ENCODE measurements at places on chromosomes 16 and 17.

GRCh38 chr17:15197229-15197628 is 67.9 kb downstream of the PMP22 start:
- no peak for DNase-seq

DNA sequence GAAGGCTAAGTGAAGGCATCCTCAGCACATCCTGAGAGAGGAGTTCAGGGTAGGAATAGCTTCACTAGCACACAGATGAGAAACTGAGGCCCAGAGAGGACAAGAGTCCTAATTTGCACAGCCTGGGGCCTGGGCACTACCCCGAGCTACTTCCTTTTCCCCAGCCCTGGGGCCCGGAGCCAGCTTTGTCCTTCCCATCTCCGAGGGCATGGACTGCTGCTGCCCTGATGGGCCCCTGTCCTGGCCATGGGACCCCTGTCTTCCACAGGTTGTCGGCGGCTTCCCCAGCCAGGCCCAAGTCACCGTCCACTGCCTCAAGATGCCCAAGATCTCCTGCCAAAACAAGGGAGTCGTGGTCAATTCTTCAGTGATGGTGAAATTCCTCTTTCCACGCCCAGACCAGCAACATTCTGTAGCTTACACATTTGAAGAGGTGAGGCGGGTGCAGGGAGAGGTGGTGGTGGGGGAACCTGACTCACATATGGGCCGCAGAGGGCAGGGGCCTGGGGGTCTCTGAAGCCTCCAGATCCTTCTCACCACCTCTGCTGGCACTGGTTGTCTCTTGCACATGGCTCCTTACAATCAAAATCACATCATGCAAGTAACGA is 11.4 kb upstream of the NLRC5 start:
- DNase-seq, result no peak

DNA sequence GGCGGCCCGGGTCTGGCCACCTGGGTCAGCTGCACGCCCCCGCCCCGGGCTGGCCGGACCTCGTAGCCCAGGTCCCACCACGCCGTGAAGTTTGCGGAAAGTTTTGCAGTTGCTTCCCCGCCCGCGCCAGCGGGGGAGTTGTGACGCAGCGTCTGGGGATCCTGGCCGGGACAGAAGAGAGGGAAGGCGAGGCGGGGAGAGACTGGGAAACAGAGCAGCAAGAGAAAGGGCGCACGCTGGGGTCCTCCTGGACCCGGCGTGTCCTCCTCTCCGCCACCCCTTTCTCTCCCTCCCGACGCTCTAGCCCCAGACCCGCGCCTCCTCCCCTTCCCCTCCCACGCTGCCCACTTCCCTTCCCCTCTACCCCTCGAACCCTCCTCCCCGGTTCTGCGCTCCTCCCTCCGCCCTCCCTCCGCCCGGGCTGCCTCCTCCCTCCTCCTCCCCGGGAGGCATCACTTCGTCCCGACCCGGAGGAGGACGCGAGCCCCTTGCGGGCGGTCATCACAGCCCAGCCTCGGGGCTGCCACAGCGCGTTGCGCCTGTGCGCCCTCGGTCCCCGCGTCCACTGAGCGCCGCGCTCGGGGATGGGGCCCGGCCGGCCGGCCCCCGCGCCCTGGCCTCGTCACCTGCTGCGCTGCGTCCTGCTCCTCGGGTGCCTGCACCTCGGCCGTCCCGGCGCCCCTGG is at the start of gene MRC2:
MRC2 (plus strand) TSS at position 452 of the 685 bp plus-strand sequence; CDS start at position 585, 133 bp downstream.
- peak; percentile 38 for DNase-seq

DNA sequence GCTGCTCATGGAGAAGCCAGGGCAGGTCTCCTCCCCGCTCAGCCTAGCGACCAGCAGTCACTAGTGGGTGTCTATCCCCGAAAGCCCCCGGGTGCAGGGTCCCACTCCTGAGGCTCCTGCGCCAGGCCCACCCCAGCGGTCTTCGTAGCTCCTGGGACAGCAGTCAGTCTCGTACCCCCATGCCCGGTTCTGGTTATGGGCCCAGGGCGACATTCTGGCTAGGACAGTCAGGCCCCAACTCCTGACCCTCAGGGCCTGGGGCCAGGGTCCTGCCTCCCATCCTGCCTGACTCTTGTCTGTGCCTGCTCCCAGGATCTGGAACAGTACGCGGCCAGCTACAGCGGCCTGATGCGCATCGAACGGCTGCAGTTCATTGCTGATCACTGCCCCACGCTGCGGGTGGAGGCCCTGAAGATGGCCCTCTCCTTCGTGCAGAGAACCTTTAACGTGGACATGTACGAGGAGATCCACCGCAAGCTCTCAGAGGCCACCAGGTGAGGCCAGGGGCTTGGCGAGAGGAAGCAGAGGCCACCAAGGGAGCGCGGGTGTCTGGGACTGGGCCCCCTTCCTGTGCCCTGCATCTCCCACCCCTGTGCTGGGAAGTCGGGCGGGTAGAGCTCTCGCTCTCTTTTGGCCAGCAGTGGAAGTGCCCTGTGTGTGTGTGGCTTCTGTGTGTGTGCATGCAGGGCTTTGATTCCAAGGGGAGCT is 2.0 kb downstream of the GPS1 start:
- no peak for DNase-seq

DNA sequence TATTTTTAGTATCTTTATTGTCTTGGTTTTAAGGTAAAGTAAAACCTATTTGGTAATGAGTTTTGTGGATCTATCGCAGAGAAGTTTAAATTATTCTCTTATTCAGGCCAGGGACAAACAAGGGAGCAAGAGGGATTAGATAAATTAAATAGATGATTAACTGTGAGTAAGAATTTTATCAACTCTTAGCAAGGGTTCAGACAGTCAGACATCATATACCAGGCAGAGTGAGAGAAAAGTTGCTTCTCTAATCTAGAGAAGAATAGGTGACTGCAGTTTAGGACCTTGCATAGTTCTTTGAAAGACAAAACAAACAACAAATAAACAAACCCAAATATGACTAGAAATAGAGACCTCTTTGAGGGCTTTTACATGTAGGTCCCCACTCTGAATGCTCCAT is 840.2 kb upstream of the GOT2 start:
- no peak for DNase-seq

GRCh38 chr17:49691086-49691676 is 13.3 kb upstream of the SPOP start:
- no peak for DNase-seq

- DNase-seq, result no peak
These were observed 247.5 kb downstream of the CDH13 start for GRCh38 chr16:82874271-82874670.

DNA sequence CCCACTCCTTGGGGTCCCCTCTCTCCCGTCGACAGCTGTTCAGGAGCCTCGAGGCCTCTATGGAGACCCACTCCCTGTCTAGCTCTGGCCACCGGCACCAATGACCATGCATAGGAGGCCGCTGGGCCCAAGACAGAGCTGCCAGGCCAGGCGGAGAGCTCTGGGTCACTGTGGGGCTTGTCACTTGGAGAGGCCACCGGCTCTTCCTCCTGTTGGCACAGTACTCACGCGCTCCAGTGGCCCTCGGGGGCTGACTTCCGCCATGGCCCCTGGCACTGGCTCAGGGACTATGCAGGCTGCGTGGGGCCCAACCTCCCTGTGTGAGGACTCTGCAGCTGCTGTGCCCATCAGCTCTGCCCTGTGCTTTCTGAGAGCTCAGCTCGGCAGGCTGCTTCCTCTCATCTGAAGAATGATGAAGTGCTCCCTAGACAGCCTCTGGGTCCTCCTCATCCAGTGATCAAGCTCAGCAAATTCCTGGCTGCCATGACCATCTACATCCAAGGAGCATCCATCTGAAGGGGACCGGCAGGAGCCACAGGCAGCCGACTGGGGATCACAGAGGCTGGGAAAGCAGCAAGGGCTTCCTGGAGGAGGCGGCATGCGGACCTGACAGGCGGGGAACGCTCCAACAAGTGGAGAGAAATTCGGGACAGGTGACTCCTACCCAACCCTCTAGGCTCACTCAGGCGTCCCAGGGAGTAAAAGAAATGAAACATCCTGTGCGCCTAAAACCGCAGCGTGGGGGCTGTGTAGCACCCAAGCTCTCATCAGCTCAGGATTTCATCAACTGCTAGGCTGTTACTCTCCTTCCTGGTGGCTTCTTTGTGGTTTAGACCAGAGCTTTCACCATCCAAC is 16.8 kb downstream of the GALNS start:
- no peak for DNase-seq

DNA sequence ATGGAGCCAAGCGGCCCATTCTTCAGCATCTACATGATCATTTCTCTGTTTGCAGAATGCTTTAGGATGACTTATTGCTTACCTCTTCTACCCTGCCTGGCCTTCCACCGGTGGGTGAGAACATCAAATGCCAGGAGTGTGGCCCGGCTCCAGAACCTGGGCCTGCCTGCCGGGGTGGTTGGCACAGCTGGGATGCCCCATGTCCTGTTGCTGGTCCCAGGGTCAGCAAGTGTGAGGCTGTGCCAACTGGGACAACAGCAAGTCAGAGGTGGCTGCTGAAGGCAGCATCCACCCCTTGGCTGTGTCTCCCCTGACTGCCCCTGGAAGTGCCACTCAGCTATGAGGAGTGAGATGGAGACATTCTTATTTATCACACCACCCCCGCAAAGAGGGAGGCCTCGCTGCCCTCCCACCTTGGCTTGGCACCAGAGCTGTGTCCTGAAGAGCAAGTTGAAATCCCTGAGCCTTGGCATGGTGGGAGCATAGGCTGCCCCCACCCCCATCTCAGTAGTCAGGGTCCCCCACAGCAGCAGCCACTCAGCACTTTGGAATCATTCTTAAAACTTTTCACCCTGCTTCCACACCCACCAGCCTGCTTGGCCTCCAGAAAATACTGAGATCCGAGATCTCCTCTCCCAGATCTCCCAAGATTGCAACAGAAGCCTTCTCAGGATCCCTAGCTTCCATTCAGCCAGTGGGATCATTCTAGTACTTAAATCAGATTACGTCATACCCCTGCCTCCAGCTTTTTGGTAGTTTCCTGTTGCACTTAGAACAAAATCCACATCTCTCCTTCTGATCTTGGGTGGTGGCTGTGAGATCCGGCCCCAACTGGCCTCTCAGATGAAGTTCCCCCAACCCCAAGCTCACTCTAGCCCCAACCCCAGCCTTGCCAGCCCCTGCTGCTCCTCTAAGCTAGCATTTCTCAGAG is 127.5 kb downstream of the SOCS1 start:
- no peak for DNase-seq

DNA sequence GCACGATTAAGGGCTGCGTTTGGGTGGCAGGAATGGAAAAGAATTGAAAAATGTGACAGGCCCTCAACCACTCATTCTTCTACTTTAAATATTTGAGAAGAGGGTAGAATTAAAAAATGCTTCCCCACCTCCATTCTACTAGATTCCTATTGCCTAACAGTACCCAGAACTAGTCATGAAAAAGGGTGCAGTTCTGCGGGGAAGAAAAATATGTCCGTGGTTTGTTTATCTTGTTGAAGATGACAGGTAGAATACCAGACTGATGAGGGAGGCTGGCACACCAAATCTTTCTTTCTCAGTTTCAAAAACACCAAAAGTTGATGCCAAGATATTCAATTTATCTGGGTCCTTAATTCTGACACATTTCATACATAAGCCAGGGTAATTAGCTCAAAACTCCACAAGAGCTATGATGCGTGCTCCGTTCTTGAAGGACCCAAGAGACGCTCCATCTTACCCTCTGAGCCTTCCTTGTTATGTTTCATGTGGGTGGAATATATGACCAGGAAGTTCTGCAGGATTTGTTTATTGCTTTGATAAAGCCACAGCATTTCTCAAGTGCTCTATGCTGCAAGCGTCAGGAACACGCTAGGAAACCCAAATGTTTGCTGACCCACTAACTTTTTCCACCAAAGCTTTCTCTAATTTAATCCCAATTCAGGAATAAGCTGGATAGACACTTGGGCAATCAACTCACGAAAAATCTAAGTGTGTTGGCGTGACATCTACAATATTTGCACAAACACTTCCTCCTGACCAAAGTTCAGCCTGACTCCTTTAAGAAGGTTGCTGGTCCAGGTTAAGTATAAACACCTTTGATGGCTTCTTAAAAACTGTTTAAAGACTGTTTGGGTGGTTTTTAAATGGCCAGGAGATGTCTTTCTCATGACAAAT is 20.6 kb upstream of the GAN start:
- no peak for DNase-seq

GRCh38 chr16:48498769-48499631 is 111.0 kb downstream of the N4BP1 start:
- DNase-seq, result no peak

DNA sequence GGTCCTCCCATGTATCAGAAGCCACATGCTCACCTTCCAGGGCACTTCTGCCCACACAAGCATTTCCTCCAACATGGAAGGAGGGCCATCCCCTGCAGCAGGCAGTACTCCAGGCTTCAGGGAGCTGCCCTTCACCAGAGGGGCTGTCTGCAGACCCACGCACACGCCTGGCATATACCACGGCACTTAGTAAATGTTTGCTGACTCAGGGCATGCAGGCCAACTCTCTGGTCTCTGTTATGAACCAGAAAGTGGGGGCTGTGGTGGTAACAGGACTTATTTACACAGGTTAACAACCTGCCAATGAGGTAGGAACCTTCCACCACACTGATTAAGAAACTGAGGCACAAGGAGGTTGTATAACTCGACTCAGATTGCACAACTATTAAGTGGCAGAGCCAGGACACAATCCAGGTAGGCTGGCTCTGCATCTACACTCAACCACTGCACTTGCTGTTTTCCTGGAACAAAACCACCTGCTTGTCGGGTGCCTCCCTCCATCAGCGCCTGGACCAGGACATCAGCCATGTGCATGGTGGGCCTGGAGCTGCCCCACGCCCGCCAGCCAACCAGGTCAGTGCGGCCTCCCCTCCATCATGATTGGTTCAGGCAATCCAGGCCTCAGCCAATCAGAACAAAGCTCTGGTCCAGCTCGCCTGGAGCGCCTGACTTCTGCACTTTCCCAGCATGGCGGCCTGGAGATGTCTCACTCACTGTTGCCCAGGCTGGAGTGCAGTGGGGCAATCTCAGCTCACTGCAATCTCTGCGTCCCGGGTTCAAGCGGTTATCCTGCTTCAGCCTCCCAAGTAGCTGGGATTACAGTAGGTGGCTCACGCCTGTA is 19.2 kb downstream of the ACTG1 start:
- DNase-seq, result no peak

DNA sequence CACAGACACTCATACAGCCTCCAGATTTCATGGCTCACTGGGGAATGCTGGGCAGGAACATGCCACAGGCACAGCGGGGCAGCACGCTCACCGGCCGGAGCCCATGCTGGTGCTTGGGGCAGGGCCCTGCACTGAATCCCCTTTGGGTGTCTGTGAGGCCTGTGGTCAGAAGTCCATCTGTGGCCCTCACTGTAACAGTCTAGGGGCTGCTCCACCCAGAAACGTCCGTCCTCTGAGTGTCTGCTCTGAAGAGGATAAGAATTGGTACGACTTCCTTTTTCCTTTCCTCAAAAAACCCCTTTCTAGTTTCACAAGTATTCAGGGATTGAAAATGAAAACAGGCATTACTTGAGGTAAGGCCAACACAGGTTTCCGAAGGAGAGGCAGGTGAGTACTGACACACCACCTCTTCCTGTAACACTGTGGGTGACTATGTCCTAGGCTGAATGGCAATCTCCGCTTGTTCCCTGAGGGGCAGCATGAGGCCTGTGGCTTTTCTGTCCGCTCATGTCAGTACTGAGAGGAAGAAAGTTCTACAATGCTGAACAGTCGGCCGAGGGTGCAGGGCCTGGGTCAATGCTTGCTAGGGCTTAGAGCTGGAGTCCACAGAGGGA is 42.5 kb downstream of the TMEM11 start:
- no peak for DNase-seq
